Dermis microvascular lymphatic vessel endothelial cell (primary cell): ENCODE measurements at places on chromosomes 12 and 14. TPM values are rescaled to one million over a fixed set of nuclear protein-coding genes. Genes with fewer than 3 reads are reported as not detected.

GRCh38 chr12:57934819-57935218 lies 6.5 kb upstream of the ATP23 start:
- DNase-seq: no peak

- no peak for DNase-seq
Observed at GRCh38 chr14:77120771-77121743, 20.5 kb downstream of the ZDHHC22 start.

GRCh38 chr14:89095036-89095435 lies 270.6 kb downstream of the TTC8 start:
- no peak for DNase-seq

DNA sequence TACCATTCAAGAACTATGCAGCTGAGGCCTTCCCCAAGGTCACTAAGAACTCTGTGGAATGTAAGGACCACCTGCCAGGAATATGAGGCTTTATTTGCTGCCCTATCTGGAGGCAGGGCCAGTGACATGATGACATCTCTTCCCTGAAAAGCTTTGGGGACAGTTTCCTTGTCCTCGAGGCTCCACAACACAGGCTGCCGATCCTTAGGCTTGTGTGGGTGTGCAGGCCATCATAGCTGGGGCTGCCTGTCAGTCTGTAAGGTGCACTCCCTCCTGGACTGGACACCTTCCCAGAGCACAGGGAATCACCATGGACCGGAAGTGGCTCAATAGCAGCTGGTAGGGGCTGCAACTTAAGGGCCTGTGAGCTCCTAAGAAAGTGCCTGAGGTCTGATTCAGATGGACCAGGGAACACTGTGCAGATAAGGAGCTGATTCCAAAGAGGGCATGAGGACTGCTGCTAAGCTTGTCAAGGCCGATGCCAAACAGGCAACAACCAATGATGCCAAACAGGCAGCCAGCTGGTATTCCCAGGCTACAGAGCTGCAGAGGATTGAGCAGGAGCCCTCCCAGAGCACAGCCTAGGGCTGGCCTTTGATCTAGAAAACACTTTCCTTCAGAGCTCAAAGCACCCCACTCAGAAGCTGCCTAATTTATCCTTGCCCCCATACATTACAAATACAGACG lies 84.3 kb downstream of the CRACR2A start:
- no peak for DNase-seq

DNA sequence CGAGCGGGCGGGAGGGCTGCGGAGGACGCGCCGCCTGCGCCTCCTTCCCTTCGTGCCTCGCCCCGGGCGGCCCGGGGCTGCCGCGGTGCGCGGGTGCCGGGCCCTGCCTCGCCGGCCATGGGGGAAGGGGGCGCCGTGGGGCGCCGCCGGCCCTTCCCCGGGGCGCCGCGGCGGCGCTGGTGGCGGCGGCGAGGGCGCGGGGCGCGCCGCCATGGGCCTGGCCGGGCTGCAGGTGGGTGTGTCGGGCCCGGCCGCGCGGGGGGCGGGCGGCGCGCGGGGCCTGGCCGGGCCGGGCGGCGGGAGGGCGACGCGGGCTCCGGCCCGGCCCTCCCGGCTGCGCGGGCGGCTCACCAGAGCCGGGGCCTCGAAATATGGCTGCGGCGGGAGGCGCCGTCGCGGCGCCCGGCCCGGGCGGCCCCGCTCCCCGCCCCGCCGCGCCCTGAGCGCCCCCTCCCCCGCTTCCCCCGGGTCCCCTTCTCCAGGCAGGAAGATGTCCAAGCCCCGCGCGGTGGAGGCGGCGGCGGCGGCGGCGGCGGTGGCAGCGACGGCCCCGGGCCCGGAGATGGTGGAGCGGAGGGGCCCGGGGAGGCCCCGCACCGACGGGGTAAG lies 5.1 kb downstream of the KMT5A start:
- no peak for DNase-seq

Gene LRRIQ1
- 0.13 and 0.38 TPM in 2 replicates for total RNA-seq
